Cortex of kidney (tissue), 1 donor: ENCODE measurements at places on chromosomes 5 and 9.

DNA sequence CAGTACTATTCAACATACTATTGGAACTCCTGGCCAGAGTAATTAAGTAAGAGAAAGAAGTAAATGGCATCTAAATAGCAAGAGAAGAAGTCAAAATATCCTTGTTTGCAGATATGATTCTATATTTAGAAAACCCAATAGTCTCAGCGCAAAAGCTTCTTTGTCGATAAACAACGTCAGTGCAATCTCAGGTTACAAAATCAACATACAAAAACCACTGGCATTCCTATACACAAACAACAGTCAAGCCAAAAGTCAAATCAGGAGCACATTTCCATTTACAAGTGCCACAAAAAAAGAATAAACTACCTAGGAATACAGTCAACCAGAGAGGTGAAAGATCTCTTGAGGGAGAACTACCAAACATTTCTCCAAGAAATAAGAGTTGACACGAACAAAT is 1901.9 kb upstream of the ACO1 start:
- no peak for DNase-seq

DNA sequence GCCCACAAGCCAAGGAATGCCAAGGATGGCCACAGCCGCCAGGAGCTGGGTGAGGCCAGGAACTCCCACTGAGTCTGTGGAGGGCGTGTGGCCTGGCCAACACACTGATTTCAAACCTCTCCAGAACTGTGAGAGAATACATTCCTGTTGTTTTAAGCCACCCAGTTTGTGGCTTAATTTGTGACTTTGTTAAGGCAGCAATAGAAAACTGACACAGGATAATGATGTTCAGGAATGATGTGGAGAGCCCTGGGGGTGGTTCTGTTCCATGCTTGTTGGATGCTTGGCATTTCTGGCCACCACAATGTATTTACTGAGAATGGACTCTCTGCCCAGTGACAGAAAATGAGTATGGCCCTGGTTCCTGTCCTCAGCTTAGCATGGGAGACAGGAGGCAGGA is 82.8 kb downstream of the DAP start:
- no peak for DNase-seq

- DNase-seq: no peak
Measured at GRCh38 chr5:119420169-119420568, 32.1 kb upstream of the HSD17B4 start.

GRCh38 chr5:127423173-127423798 is 94.2 kb upstream of the PRRC1 start:
- DNase-seq: no peak

GRCh38 chr5:116773926-116774325 is 199.3 kb upstream of the SEMA6A start:
- DNase-seq: no peak

GRCh38 chr5:20028506-20028905 is 40.5 kb upstream of the CDH18 start:
- DNase-seq: no peak

DNA sequence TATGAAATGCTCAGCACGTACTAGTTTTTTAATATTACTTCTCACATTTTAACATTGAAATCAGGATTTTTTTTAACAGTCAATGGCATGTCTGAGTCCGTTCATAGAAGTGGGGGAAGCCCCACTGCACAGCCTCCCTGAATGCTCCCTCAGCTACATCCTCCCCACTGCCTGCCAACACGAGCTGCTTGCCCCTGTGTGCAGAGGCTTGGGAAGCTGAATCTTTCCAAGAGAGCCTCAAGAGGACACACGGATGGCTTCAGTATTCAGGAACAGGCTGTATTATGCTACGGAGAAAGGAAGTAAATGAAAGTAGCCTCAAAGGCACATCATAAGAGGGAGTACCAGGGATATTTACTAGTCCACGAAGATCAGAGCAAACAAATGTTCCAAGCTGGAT is 248.7 kb downstream of the SPOCK1 start:
- DNase-seq: no peak

DNA sequence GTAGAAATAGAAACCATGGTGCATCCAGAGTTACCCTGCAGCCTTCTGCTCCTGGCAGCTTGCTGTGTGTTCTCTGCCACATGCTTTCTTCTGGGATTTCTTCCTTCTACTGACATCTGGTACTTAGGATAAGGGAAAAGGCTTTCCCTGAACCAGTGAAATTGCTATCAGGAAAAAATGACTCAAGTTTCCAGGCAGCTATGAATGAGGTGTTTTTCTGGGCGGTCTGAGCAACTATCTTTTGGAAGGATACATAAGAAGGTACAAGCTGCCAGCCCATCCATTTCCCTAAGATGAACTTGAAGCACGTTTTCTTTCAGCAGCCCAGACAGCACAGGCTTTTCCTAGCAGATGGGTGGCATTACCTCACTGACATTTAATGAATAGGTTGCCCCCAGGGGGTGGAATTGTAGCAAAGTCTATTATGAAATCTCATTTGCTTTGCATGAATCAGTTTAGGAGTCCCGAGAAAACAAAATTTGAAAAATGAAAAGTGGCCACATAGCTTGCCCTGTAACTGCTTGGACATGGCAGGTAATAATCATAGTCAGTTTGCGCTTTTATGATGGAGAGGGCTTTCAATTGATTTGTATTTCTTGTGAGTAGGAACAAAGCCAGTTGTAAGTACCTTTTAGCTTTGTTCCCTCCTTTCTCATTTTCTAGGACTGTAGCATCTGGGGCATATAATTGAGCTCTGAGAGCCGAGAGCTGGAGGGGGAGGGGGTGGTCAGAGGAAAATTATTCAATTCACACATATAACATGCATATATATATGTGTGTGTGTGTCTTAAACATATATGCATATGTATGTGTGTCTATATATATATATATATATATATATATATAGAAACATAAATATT is 108.5 kb downstream of the C9orf152 start:
- DNase-seq: no peak

DNA sequence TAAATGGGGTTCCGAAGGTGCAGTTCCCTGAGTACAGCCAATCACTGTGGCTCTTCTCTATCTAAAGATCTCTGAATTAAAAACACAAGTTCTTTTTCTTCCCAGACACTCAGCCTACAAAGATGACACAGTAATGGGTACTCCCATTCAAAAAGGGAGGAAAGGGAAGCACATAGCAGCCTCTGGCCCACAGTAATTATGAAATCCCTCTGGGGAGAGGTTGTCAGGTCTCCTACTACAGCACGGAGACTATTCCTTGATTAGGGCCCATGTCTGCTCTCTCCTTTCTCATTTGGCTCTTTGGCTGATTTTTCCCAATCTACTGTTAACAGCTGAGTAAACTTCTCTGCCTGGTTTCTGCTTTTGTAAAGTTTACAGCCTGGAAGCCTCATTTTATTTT is 62.0 kb upstream of the RANBP3L start:
- no peak for DNase-seq

DNA sequence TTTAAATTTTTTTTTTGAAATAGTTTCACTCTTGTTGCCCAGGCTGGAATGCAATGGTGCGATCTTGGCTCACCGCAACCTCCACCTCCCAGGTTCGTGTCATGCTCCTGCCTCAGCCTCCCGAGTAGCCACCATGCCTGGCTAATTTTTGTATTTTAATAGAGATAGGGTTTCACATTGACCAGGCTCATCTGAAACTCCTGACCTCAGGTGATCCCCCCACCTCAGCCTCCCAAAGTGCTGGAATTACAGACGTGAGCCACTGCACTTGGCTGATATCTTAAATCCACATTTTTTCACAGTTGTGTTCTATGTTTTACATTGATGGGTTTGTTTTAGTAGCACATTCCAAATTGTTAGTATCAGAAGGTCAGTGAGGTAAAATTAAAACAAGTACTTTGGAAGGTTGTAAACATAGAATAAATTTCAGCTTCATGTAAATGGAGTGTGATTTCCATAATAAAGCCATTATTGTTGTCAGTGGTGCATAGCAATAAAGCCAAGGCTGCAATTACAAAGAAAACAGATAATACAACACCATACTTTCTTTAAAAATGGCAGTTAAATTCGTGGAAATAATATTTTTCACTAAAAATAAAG is 287.2 kb downstream of the ARRDC3 start:
- DNase-seq: no peak

DNA sequence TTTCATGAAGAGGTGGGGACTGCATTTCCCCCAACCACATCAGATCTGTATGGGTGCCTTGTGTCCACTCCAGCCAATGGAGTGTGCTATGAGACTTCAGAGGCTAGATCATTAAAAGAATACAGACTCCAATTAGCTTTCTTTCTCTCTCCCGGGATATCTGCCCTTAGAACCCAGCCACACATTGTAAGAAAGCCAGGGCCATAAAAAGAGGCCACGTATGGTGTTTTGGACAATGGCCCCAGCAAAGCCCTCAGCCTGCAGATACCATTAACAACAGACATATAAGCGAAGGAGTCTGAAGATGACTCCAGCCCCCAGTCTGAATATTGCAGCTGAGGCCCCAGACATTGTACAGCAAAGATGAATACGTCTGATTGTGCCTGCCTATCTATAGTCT is 21.5 kb downstream of the IL6ST start:
- DNase-seq: no peak
